GM23338 (cell line): ENCODE measurements at places on chromosomes 16 and 17. TPM values are rescaled to one million over a fixed set of nuclear protein-coding genes. Genes with fewer than 3 reads are reported as not detected.
A peak's percentile ranks its signal among the peaks of the same experiment; 100 is the strongest.

HID1 gene
- total RNA-seq = 6.3 and 8.7 TPM in 2 replicates

NOB1 gene
- total RNA-seq = 41.4 and 44.1 TPM in 2 replicates

DNA sequence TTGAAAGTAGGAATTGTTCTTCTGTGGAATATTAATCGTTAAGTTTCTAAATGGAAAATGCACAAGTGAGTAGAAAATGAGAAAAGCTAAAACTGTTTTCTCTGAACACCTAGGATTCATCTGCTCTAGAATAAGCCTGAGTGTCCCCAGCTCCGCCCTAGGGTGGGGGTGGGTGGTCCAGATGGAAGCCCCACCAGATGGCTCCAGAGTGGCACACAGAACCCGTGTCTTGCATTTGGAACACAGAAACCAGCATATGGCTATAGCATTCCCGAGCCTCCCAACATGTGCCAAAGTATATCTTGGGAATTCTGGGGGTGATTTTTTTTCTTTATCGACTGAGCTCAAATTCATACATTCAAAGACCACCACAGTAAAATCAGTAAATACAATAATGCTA is 517.7 kb upstream of the PSMD7 start:
- H3K4me1 ChIP-seq = no peaks in the 10 kb centered on the region
- H3K36me3 ChIP-seq = no peaks in the 10 kb centered on the region
- H3K4me3 ChIP-seq = no peak overlapping the region
- H3K27me3 ChIP-seq = no peaks in the 10 kb centered on the region

- no peak overlapping the region for H3K4me3 ChIP-seq
- H3K36me3 ChIP-seq = peaks cover 53% of the 10 kb centered on the region
- DNase-seq = peak; percentile 8
- no peak overlapping the region for H3K27ac ChIP-seq
- H3K4me1 ChIP-seq = no peaks in the 10 kb centered on the region
These were observed 7.1 kb downstream of the GLYR1 start for GRCh38 chr16:4839942-4840341.

GRCh38 chr17:80219763-80220053 is 425 bp downstream of the SGSH start:
- no peaks in the 10 kb centered on the region for H3K27me3 ChIP-seq
- no peaks in the 10 kb centered on the region for H3K36me3 ChIP-seq
- DNase-seq = no peak
- peak overlapping the region; percentile 93 for H3K4me3 ChIP-seq
- 0 out of 2 replicates have a peak, but pooled peaks cover 3% of the 10 kb centered on the region for H3K4me1 ChIP-seq
